Sigmoid colon (tissue), 7 donors: ENCODE measurements at places on chromosomes 11 and 22.
A peak's percentile ranks its signal among the peaks of the same experiment; 100 is the strongest.

DNA sequence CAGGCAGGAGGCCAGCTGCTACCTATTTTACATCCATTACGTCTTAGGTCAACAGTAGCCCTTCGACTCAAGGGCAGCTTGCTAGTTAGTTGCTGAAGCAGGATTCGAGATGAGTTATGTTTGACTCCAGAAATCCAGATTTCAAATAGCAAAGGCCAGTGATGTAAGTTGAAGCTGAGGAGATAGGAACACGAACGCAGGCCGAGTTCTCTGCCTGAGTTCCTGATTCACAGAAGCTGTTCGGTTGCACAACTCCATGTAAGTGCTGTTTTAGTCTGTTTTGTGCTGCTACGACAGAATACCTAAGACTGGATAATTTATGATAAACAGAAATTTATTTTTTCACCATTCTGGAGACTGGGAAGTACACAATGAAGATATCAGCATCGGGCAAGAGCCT, 111.2 kb downstream of the SLC1A2 start:
- DNase-seq, result no peak

GRCh38 chr22:36858966-36859365, 1.8 kb upstream of the NCF4 start:
- no peak for DNase-seq

- DNase-seq, result no peak
Measured at GRCh38 chr22:28006271-28006670, 87.2 kb upstream of the PITPNB start.

GRCh38 chr22:26432619-26433311, 3.7 kb downstream of the ASPHD2 start:
- no peak for DNase-seq

DNA sequence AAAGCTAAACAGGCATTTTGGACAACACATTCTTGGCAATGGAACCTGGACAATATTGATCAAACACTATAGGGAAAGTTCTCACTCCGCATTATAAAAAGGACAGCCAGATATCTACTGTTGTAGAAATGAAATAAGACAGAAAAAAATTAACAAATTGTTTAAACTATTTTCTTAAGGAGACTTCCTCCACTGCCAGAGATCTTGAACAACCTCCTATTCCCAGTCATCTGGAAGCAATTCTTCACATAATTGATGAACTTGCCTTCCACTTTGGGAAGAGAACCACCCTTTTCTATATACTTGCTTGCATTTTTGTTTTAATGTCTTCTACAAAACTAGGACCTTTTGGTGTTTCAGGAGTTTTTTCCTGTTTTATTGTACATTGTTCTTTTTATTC, 216.1 kb downstream of the CASP12 start:
- no peak for DNase-seq

DNA sequence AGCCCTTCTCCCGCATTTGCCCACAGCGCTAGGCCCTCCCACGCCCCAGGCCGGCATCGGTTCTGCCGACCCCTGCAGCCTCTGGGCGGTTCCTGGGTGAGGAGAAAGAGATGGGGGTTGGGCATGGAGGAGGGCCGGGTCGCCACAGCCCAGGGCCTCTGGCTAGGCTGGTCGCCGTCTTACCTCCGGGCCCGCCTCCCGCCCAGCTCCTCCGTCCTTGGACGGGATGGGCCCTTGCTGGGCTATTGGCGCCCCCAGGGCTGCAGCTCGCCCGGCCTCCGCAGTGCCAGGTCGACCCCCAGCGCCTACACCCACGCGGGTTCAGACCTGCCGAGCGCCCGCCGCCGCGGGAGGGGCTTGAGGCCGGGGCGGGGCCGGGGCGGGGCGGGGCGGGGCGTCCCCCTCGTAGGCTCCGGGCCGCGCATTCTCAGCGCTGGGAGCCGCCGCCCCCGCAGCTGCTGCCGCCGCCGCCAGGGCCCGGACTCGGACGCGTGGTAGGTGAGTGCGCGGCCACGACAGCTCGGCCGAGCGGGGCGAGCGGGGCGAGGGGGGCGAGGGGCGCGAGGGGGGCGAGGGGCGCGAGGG, at the start of gene CD151:
Gene CD151, plus strand, starts transcription at position 424 of the 585 bp plus-strand sequence. CDS start 3,118 bp downstream, outside the sequence.
- no peak for DNase-seq

DNA sequence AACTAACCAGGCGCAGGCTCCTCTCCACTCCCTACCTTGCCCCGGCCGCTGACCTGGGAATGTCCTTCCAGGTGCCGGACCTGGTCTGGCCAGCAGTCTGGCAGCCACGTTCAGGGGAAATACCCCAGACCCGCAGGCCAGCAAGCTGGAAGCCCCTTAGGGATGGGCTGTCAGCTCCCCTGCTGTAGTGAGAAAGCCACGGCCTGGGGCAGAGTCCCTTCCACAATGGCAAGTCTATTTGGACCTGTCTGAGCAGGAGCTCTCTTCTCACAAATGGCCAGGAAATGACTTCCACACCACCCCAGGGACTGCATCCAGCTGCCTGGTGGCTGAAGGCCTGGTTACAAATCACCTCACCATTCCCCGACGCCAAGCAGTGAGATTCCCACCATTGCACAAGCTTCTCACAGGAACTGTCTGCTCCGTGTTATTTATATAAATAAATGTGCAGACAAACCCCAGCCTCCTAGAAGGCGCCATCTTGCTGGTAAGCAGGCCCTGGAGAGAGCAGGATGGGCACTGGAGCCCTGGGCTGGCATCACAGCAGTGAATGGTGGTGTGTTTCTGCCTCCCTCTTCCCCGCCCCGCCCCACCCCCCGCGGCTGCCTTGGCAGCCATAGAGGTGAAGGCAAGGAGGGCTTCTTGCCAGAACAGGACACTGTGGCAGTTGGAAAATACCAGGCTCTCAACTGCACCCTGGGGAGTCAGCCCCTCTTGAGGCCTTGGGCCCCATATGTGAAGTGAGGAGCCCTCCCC, 23.7 kb downstream of the RSPH14 start:
- DNase-seq, result no peak

- DNase-seq, result no peak
Measured at GRCh38 chr11:20594274-20595061, 4.9 kb upstream of the SLC6A5 start.

- no peak for DNase-seq
Measured at GRCh38 chr11:63826471-63827190, 12.3 kb upstream of the MARK2 start.

DNA sequence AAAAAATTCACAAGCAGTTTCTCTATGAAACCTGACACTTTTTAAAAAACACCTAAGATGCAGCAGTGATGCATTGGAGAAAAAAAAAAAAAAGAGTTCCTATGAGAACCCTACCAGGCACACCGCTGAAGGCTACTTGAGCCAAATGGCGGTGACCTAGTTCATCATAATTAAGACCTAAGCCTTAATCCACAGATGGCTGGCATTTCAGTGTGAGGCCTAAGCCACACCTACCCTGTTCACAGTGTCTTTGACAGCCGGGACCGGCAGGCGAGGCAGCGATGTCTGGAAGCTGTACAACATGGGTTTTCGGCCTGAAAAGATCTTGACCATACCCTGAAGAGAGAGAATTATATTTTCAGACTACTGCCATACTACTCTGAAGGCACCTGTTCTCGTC, 38.0 kb downstream of the CPT1A start:
- no peak for DNase-seq

DNA sequence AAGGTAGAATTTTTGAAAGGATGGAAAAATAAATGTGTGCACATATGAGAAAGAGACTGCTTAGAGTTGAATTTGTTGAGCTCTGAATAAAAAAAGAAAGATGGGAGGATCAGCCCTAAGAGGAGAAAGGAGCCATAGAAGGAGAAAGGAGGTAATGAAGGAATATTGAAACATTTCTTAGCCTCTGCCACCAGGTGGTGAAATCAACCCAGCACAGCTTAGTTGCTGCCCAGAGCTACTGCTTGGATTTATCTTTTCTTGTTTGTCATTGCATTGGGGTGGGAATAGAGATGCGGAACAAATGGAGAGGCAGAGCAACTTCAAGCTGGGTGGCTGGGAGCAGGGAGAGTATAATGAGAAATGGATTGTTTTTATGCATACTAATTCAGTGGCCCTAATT, 80.4 kb downstream of the SERGEF start:
- DNase-seq, result no peak

- DNase-seq, result no peak
Measured at GRCh38 chr11:104572279-104572678, 326.0 kb downstream of the CASP12 start.

DNA sequence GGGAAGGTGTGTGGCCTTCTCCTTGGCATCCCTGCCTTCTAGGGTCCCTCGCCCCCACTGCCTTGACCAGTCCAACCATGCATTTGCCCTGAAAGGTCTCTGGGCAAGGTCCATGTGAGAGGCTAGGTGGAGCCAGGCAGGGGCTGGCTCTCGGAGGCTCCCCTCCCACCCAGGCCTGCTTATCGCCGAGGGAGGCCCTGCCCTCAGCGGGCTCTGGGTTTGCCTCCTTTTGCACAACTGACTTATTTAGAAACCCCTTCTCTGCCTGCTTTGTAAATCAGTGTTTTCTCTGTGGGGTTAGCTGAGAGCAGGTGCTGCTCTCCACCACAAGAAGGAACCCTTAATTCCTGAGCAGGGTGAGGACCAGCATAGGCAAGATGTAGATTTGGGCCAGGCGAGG, 47.7 kb downstream of the CD82 start:
- no peak for DNase-seq

GRCh38 chr22:18024956-18025720, 777 bp upstream of the MICAL3 start:
- DNase-seq, result no peak

GRCh38 chr11:9170450-9170849, 79.1 kb upstream of the SCUBE2 start:
- DNase-seq, result no peak

DNA sequence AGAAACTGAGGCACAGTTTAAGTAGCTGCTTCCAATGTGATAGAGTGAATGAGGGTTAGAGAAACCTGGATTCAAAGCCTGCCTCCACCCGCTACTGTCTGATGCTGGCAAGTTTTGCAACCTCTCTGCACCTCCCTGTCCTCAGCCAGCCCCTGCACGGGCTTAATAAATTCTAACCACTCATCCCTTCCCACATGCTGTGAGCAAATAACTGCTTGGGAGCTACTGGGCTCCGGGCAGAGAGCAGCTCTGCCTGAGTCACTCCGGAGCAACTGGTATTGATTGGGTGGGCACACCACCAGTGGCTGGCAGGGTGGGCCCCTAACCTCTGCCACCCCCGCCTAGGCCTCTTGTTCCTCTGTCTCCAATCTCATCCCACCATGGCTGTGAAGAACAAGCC, 104.3 kb upstream of the SYT13 start:
- DNase-seq, result no peak

- no peak for DNase-seq
Measured at GRCh38 chr11:119054418-119054817, 2.6 kb downstream of the HYOU1 start.

DNA sequence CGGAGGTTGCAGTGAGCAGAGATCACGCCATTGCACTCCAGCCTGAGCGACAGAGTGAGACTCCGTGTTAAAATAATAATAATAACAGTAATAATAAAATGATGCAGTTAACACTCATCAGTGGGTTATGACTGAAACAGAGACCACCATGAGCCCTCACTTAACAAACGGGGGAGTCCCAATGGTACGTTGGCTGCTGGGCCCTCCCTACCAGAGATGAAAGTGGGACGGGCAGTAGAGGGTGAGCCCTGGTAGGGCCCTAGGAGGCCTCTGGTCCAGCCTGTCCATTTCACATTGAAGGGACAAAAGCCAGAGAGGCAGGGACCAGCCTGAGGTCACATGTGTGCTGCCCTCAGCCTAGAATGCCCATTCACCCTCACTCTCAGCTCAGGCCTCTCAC, 13.7 kb upstream of the KIAA0930 start:
- DNase-seq, result no peak

GRCh38 chr22:38345782-38346181, 28.5 kb upstream of the CSNK1E start:
- DNase-seq, result peak; percentile 28

GRCh38 chr11:21771097-21771496, 421.8 kb upstream of the ANO5 start:
- DNase-seq, result no peak

GRCh38 chr11:8250981-8251615, 12.6 kb downstream of the LMO1 start:
- DNase-seq, result peak; percentile 40

- DNase-seq, result peak; percentile 86
Measured at GRCh38 chr11:114052160-114052559, 7.4 kb upstream of the ZBTB16 start.

GRCh38 chr11:27907530-27907929, 200.4 kb downstream of the KIF18A start:
- no peak for DNase-seq

DNA sequence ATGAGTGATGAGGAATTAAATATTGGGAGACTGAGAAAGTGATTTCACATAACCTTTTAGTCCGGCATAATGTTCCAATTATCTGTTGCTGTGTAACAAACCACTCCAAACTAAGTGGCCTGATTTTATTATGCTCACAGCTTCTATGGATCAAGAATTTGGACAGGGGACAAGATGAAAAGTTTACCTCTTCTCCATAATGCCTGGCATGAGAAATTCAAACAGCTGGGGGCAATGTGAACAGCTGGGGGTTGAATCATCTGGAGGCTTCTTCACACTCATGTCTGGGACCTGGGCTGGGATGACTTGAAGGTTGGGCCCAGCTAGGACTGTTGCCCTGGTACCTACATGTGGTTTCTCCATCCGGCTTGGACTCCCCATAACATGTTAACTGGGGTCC, 99.4 kb upstream of the DRD2 start:
- no peak for DNase-seq

- DNase-seq, result no peak
Measured at GRCh38 chr11:74171997-74172396, 908 bp downstream of the PPME1 start.

GRCh38 chr11:120144501-120144900, 6.6 kb upstream of the TRIM29 start:
- DNase-seq, result no peak

DNA sequence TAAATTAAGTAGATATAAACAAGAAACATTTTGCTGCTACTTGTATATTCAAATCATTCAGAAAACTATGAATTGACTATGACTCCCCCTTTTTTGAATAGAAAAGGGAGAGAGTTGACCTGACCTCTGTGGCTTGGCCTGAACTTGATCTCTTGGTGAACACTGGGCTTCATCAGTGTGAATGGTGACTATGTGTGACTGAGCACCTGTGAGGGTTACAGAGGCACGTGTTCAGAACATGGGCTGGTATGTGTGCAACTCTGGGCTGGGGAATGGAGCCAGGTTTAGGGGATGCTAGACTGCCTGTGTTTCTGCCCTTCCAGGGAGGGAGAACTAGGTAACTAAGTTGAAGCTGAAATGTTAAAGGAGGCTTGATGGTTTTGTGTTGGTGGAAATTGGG, 29.2 kb downstream of the HSD17B12 start:
- no peak for DNase-seq

DNA sequence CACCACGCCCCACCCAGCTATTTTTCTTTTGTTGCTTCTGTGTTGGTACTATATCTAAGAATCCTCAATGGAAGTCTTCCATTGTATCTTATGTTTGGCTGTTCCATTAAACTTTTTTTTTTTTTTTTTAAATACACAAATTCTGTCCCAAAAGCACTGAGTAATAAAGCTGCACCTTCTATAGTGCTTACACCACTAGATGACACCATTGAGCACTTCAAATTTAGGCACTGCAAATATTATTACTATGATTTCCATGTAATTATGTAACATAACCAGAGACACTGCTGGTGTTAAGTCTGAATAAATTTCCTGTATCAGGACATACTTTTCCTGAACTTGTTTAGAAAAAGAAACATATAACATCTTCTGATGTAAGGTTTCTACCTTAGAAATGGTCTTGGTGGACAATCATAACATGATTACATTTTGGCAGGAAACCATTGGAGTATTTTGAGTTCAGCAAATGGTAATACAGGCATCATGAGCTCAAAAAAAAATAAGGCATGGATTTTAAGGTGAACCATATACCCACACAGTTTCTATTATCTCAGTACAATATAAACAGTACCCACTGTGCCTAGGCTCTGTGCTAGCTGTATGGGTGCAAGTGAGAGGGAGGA, 110.5 kb downstream of the ATG16L2 start:
- DNase-seq, result no peak

GRCh38 chr11:121482231-121483129, 29.7 kb upstream of the SORL1-AS1 start:
- DNase-seq, result no peak
